ENCODE measurements at places on chromosomes 5 and 9. TPM values are rescaled to one million over a fixed set of nuclear protein-coding genes. Genes with fewer than 3 reads are reported as not detected.

DNA sequence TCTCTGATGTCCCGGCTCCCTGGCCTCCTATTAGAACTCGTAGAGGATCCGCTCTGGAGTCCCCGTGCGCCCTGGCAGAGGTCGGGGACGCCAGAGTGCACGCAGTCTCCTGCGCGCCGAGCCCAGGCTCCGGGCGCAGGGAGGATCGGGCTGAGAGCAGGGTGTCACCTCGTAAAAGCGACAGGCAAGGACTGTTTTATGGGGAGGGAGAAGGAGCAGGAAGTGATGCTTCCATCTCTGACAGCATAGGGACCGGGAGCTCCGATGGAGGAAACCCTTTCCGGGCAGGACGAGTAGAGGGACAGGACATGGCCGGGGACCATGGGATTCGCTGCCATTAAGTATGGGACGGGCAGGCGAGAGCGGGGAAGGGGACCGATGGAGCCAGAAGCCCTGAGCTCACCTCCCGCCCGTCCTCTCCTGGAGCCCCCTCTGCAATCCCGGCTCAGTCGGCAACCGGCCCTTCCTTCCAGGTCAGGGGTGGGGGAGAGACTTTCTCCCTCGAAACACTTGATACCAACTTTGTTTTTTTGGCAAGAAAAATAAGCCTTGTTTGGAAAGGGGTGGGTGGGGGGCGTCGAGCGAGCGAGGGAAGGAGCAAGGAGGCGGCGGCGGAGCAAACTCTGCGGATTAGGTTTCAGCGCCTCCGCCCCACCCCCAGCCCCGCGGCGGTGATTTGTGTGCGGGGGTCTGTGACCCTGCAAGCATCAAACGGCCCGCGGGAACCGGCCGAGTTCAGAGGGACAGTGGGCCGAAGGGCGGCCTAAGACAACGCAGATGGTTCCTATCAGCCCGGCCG, 12.6 kb downstream of the LMX1B start:
- DNase-seq, result no peak

DNA sequence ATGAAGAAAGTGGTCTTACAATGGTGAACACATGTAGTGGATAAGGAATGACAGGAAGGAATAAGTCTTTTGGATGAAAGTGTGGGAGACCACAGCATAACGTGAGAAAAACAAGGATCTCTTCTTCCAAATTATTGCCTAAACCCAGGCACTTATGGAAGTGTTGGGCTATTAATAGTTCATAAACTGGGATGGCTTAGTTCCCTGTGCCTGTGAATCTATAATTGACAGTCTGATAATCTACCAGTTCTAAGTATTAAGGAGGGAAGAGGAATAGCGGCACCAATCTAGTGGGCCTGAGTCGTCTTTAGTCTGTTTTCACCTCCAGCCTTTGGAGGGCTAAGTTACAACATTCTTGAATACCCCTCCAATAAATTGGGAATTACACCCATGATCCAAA, 39.2 kb upstream of the LRRTM2 start:
- no peak for DNase-seq

- DNase-seq, result no peak
These were observed 619 bp upstream of the APC start for GRCh38 chr5:112737070-112737462.

- no peak for DNase-seq
These were observed 126.5 kb upstream of the PAPPA start for GRCh38 chr9:116027096-116027495.

DNA sequence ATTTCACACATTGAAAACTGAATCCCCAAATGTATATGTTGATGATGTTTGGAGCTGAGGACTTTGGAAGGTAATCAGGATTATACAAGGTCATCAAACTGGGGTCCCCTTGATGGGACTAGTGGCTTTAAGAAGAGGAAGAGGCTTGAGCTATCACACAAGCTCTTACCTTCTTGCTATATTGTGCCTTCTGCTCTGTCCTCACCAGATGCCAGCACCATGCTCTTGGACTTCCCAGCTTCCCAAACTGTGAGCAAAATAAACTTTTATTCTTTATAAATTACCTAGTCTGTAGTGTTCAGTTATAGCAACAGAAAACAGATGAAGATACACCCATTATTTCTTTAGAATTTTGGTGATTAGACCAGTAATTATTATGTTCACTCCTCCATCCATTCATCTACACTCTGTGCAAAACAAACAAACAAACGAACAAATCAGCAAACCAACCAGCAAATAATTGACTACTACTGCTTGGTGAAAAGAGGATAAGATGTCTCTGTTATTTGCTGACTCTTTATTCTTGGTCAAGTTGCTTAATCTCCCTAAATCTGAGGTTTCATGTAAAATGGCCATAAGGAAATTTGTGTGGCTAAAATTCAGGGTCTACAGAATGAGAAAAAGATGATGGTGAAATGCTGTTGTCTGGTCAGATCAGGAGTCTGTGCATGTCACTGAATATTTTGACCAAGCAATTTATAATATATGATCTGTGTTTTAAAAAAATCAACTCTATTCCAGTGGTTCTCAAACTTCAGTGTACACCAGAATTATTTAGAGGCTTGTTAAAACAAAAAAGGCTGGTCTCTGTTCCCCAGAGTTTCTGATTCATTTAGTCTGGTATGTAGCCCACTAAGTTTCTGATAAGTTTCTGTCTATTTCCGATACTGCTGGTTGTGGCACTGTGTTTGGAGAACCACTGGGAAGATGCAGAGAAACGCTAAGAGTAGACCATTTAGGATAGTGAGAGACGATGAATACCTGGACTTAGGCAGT, 854.1 kb downstream of the MAT2B start:
- DNase-seq, result no peak

GRCh38 chr9:37148181-37148580, 27.8 kb downstream of the ZCCHC7 start:
- no peak for DNase-seq

DNA sequence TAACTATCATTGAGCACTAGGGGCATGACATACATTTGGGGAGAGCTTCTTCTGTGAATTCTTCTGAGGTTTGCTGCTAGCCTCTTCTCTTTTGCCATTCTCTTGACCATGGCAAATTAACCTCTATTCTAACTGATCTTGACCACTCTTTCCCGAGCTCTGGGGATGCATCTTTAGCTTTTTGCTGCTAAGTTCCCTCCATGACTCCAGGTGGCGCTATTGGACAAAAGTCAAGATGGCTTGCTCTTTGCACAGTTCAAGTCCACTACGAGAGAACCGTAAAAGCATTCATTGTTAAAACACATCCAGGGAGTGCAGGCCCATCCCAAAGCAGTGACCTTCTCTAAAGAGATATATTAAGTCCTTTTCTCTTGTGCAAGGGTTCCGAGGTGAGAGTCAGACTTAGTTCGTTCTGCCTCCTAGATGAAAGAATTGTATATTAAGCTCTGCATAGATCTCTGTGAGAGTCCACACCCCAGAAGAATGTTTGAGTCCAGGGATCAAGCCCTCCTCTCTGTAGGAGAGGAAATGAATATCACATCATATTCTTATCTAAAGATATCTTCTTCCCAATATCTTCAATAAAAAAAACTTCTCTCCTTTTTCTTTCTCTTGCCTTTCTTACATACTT, 1152.9 kb upstream of the CDH6 start:
- no peak for DNase-seq

ZDHHC11 gene
- total RNA-seq, result 5.6 TPM

GRCh38 chr9:18368206-18368605, 105.7 kb upstream of the ADAMTSL1 start:
- no peak for DNase-seq

GRXCR2 gene
- total RNA-seq, result not detected

PCDHA9 gene
- total RNA-seq, result 0.25 TPM

SMIM33 gene
- not detected for total RNA-seq

- no peak for DNase-seq
These were observed 107.3 kb downstream of the ZDHHC21 start for GRCh38 chr9:14585730-14586473.

- no peak for DNase-seq
These were observed 532.7 kb upstream of the GRAMD2B start for GRCh38 chr5:125890511-125890931.

DNA sequence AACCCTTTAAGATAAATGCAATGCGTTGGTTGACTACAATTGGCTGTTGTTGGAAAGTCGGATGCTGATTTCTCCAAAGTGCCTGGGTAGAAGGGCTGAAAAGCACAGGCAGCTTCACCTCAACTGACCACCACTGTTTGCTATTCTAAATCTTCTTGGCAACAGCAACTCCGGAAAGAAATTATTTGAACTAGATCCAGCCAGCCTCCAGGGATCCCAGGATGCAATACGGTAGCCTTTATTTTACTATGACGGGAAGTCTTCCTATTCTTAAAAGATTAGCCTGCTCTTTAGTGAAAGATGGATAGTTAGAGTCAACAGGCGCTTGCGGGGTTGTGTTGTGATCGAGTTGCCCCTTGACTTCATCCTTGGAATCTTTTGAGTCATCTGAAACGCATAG, 78.6 kb upstream of the KLF9 start:
- DNase-seq, result no peak

PAPPA gene
- total RNA-seq, result 4.4 TPM

DNA sequence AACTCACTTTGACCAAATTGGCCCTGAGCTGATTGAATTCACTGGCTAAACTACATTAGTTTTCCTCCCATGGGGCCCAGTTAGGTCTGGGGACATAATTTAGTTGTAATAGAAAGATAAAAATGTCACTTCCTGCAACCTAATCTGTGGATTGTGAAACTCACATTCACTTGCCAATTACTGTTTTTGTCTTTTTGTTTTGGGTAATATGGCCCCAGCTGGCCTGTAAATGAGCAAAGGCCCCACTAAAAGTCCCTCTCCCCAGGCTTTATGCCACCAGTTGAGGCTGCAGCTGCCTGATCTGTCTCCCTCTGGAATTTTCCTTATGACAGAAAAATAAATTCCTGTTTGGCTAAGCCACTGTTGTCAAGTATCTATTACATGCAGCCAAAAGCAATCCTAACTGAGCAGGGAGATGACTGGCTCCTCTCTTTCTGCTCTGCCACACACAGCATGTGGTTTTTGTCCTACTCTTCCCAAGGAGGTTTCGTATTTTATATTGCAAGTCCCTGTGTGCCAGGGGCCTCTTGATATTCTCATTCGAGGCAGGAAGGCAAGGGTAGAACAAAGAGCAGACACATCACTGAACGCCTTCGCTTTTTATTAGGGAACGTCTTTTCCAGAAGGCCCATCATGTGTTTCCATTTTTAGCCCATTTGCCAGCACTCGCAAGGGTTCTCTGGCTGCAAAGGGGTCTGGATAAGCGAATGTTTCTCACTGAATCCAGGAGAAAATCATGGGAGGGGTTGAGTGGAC, 24.1 kb upstream of the SLC25A48 start:
- DNase-seq, result peak; percentile 64

TAF11L7 gene
- total RNA-seq, result not detected

ADAMTS12 gene
- total RNA-seq, result 7.6 TPM

- DNase-seq, result no peak
These were observed 20.6 kb downstream of the OLFML2A start for GRCh38 chr9:124797343-124798103.

DNA sequence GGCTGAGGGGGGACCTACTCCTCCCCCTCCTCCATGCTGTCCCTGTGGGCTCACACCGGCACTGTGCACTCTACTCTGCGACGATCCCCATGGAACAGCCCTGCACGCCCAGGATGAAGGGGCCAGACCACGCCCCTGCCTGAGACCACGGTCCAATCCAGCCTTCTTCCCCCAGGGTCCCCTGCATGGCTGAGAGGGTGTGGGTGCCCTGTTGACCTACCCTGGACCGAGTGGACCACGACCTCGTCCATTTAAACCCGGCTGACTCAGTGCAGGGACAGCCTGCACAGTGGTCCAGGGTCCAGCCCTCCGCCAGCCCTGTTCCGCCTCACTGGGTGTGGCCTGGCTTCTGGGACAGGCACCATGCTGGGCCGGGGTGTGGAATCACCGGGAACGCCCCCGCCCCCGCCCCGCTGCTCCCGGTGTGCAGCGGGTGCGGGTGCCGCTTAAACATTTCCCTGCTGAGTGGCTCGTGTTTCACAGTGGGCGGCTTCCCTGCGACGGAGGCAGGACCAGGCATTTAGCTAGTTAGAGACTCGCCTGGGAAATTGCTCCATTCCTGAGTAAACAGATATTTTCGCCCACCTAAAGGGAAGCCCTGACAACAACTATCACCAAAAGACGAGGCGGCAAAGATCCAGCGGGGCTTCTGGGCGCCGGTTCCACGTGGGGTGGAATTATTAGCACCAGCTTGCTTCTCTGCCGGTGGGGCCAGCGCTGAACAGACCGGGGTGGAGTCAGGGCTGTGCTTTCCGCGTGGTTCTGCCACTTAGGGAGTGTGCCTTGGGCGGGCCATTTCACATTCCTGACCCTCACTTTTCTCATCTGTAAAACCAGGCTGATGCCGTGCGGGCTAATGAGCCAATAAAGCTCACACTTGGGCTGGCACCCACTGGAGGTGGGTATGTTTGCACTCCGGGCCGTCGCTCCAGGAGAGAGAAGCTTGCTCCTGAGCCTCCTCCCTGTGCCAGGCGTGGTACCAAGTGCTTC, 22.6 kb downstream of the DBH start:
- no peak for DNase-seq
